Activated CD4-positive, alpha-beta T cell treated with anti-CD3 and anti-CD28 coated beads, Interleukin-2, amount 50 U/mL, for 4 hours (primary cell): ENCODE measurements at places on chromosomes 2 and 18.

- DNase-seq = no peak
Observed at GRCh38 chr2:158060160-158060834, 41.4 kb upstream of the UPP2 start.

DNA sequence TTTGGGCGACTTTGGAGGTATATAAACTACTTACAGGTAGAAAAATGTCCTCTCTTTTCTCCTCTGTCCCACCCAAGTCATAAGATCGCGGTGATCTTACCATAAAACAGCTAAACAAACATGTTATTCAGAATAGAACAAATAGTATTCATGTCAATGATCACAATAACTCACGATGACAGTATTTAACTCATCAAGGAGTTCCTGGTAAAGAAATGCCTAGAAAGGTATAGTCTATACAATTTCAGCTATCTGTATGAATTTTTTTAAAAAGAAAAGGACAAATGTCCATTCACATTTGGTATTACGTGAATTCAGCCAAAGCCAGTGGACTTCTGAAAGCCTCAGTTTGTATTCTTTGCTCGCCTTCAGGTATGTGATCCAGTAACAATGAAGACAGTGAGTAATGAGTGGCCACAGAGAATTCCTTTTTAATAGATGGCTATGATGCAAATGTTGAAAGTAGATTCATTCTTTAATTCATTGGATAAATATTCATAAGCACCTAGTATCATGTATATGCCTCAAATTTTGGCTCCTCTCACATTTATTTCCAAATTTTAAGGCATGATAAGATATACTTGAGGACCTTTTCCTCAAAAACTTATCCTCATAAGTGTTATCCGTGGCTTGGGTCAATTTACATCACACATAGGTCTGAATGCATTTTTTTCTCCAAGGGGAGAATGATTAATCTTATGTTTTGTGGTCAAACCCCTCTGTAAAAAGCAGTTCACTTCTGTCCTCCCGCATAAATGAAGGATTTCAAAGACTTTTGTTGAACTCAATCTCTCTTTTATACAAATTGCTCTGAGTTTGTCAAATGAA lies 20.3 kb downstream of the ABCB11 start:
- DNase-seq = no peak

GRCh38 chr2:144834998-144835633 lies 315.2 kb upstream of the ZEB2 start:
- DNase-seq = no peak

- DNase-seq = no peak
Observed at GRCh38 chr2:27363933-27364332, 6.2 kb downstream of the EIF2B4 start.

DNA sequence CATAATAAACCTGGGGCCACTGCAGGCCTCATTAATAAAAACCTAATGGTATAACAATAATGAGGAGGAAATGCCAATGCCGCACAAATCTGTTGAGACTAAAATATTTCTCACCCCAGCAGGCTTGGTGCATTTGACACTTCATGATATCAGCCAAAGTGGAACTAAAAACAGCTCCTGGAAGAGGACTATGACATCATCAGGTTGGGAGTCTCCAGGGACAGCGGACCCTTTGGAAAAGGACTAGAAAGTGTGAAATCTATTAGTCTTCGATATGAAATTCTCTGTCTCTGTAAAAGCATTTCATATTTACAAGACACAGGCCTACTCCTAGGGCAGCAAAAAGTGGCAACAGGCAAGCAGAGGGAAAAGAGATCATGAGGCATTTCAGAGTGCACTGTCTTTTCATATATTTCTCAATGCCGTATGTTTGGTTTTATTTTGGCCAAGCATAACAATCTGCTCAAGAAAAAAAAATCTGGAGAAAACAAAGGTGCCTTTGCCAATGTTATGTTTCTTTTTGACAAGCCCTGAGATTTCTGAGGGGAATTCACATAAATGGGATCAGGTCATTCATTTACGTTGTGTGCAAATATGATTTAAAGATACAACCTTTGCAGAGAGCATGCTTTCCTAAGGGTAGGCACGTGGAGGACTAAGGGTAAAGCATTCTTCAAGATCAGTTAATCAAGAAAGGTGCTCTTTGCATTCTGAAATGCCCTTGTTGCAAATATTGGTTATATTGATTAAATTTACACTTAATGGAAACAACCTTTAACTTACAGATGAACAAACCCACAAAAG lies 580.9 kb upstream of the TMEFF2 start:
- no peak for DNase-seq

DNA sequence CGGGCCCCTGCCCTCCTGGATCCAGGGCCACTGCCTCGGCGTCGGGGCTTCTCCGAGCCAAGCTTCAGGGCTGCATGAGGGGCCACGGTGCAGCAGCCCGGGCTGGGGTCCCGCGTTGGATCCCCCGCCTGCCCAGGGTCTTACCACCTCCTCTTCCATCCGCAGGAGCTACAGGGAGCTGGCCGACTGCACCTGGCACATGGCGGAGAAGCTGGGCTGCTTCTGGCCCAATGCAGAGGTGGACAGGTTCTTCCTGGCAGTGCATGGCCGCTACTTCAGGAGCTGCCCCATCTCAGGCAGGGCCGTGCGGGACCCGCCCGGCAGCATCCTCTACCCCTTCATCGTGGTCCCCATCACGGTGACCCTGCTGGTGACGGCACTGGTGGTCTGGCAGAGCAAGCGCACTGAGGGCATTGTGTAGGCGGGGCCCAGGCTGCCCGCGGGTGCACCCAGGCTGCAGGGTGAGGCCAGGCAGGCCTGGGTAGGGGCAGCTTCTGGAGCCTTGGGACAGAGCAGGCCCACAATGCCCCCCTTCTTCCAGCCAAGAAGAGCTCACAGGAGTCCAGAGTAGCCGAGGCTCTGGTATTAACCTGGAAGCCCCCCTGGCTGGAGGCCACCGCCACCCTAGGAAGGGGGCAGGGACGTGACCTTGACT lies 52.1 kb downstream of the RAMP1 start:
- DNase-seq = no peak

DNA sequence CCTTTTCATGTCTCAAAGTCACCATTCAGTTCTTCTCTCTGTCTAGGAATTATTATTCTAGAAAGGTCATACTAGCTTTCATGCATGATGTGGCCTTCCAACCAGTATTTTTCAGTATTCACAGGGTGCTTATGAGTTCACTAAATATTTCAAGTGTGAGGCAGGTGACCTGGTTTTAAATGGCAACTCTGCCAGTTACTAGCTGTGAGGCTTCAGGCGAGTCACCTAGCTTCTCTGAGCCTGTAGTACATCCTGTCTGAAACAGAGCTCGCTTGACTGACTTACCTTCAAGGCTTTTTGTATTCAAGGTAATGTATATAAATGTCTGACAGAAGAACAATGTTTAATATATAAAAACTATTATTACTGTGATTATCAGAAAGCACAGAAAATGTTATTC lies 19.4 kb upstream of the ACVR1 start:
- no peak for DNase-seq

DNA sequence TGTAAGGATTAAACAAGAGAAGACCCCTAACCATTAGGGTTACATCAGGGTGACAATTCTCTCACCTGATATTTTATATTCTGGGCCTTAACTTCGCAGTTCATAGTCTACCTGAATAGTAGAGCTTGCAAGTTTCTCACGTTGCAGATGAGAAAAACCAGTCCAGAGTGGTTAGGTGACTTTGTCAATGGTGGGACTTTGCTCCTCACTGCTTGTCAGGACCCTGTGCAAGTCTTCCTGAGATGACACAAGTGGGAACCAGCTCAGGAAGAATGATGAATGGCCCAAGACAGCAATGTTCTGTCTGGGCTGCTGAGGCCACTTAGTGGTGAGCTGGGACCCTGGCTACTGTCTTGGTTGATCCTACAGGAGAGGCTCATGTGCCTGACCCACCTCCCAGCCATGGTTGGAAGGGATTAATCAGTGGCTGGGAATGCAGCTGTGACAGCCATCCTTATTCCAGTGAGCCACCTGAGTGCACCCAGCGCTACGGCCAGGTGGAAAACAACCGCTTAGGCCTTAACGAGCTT lies 16.9 kb downstream of the LGALSL start:
- no peak for DNase-seq

GRCh38 chr2:95021847-95022246 lies 3.7 kb upstream of the MAL start:
- no peak for DNase-seq

- DNase-seq = no peak
Observed at GRCh38 chr2:9967053-9967775, 15.7 kb downstream of the GRHL1 start.
